HuH-7.5 (cell line): ENCODE measurements at places on chromosomes 3 and 15.

DNA sequence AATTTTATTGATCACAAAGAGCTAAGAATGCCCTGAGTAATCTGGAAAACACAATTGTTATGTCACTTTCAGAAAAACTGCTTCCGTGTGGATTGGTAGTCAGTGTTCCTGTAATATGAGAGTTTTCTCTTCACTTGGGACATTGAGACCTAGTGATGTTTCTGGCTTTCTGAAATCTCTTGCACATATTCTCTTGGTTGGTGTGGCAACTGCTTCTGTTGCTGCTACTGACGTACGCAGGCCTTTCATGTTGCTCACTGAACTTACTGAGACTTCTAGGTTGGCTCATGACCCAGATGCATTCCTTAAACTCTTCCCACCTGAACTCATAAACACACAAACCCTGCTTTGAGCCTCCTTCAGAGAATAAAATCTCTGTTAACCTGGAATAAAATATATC, 175.0 kb upstream of the PFN2 start:
- DNase-seq: no peak

DNA sequence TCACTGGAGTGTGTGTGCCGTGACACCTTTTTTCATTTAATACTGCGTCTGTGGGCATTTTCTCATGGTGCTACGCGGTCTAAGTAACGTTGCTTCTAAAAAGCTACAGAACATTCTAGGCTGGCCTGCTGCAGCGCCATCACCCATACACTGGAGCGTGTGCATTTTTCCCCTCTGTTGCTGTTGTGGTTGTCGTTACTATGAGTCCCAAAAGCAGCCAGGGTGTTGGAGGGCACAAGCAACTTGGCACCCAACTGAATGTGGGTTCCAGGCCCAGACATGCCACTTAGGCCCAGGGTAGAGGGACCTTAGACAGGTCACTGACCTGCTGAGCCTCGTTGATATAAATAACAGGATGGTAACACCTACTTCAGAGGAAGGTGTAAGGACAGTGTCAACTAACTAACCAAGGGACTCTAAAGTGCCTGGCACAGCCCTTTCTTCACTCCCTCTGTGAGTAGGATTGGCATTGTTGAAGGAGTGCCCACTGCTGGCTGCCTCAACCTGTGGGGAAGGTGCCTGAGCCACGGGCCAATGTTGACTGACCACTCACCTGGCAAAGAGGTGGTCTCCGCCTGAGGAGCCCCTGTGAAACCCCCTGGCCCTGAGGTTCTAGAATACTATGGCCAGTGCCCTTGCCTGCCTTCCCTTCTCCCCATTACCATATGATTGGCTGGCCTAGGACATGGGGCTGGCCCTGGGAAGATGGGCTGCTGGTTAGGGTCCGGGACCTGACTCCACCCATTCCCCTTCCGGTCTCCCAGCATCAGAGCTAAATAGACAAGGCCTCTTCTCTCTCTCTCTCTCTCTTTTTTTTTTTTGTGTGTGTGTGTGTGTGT, 3.5 kb downstream of the CSK start:
- DNase-seq: no peak

- no peak for DNase-seq
Observed at GRCh38 chr3:114565216-114565615, 271.4 kb downstream of the TIGIT start.

GRCh38 chr3:129758306-129758705, 135.2 kb downstream of the TMCC1 start:
- DNase-seq: no peak

DNA sequence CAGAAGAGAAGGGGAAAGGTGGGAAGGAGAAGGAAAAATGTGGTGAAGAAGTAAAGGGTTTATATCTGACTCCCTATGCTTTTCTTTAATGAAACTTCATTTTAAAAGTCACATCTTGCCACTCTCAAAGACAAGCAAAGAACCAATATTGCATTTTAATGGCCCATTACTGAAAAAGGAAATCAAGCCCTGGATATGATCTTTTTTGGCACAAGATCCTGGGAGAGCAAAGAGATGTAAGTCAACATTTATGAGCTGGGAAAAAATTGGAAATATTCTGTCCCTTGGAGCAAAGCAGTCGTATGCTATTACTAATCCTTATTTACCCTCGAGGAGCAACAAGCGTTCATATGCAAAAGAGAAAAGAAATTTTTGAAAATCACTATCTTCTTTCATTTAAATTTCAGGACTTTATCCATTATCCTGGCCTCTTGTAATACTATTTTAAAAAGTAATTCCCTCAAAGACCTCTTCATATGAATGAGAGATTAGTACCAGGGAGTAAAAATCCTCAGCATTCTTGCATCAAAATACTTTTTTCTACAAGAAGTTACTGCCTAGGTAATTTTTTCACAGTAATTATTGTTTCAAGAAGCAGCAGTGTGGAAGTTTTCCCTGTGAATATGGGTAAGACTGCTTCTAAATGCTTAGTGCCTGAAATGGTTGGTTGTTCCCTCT, 435.3 kb upstream of the PDZRN3 start:
- DNase-seq: no peak

DNA sequence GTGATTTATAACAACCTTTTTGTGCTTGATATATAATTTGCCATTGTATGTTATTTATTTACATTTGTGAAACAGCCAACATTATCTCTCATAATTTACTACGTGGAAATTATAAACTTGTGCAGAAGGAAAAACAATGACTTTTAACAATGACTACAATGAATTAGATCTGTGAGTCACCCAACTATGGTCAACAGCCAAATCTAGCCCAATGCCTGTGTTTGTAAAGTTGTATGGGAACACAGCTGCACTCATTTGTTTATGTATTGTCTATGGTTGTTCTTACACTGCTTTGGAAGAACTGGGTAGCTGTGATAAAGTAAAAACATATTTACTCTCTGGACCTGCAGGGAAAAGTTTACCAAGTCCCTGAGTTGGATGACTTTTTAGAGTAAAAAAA, 110.4 kb downstream of the OTOL1 start:
- no peak for DNase-seq
